ENCODE measurements at places on chromosomes 11 and 22.

DNA sequence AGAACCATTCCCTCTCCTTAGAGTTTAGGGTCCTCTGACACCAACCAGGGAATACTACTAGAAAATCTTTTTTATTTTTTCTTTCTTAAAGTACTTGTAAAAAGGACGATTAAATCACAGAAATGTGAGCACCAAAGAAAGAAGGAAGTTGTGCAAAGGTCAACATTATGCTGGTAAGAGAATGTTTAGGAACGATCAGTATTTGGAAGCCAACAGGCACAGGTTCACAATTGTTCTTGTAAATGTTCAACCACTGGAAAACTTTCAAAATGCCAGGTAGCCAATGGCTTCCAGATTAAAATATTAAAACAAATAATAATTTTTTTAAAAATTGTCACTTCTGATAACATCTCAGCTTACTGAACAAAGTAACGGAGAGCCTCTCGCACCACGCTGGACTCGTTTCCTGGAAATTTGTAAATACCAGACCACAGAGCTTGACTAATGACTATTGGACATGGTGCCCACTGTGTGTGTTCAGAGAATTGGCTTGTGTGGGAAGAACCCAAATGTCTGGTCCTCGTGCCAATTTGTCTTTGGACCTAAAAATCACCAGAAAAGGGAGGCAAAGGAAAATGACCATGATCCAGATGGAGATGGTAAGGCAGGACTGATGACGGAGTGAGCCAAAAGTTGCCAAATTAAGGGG, 20.8 kb downstream of the COMMD9 start:
- DNase-seq: no peak

DNA sequence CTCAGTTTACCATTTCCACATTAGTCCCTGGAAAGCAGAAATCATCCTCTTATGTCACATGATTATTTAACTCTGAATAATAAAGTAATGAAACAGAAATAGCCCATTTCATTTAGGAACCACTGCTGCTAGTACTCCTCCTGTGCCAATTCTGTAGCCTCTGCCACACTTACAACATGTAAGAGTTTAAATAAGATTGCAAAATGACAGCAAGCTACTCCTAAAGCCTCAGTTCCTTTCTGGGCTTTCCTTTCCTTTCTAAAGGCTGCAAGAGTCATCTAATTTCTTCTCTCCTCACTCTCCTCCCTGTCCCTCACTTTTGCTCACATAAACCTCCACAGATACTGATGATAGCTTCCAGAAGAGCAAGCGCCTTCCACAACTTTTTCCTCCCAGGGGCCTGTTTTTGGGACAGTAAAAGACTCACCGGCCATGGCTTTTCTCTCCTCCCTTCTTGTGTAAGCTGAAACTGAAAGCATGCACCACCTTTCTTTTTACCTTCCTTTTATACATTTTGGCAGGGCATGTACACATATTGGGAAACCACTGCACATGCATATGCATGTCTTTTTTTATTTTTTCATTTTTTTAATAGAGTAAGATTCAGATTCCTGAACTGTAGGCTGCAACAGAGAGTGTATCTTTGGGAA, 38.5 kb downstream of the CARD18 start:
- no peak for DNase-seq

DNA sequence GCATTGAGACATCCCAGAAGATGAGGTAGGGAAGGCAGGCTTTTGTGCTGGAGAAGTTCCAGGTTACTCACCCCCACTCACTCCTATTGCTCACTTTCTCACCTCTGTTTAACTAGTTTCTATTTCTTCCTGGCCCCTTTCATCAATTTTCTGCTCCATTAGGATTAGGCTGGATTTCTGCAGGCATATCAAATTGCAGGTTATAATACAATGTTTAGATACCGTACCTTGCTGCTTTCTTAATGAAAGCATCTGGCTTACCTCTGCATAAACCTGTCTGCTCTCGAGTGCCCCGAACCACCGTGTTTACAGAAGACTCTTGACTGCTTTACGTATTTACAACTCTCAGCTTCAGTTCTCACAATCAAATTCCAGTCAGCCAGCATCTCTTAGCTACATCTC, 173.7 kb downstream of the ADAMTS15 start:
- DNase-seq: no peak

GRCh38 chr11:42462558-42463310, 849.1 kb upstream of the API5 start:
- DNase-seq: no peak

DNA sequence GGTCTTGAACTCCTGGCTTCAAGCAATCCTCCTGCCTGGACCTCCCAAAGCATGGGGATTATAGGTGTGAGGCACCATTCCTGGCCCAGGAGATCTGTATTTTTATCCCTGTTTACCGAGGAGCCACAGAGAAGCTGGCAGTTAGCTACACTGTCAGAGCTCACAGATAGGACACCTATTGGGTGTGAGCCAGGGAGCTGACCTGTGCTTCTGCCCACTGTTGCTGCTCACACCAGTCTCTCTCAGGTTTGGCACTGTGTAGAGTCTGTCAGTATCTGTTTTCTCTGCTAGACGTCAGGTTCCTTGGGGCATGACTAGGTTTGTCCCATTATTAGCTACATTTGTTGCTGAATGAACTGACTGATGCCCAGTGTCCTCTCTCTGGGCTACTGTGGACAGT, 17.5 kb downstream of the PPP6R2 start:
- DNase-seq: no peak

DNA sequence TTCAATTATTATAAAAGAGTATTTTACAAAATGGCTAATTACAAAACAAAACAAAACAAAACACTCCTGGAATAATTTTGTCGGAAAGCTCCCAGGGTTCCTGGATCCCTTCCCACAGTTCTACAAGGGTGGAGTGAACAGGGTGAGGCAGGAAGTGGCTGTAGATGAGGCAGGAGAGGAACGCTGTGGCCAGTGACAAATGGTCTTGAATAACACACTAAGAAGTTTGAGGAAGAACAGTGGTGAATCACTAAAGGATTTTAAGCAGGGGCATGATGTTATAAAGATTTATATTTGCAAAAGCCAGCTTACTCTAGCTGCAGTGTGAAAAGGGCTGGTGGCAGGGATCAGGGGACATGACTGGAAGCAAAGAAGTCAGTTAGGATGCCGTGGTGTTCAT, 33.8 kb upstream of the APOA1 start:
- DNase-seq: no peak

DNA sequence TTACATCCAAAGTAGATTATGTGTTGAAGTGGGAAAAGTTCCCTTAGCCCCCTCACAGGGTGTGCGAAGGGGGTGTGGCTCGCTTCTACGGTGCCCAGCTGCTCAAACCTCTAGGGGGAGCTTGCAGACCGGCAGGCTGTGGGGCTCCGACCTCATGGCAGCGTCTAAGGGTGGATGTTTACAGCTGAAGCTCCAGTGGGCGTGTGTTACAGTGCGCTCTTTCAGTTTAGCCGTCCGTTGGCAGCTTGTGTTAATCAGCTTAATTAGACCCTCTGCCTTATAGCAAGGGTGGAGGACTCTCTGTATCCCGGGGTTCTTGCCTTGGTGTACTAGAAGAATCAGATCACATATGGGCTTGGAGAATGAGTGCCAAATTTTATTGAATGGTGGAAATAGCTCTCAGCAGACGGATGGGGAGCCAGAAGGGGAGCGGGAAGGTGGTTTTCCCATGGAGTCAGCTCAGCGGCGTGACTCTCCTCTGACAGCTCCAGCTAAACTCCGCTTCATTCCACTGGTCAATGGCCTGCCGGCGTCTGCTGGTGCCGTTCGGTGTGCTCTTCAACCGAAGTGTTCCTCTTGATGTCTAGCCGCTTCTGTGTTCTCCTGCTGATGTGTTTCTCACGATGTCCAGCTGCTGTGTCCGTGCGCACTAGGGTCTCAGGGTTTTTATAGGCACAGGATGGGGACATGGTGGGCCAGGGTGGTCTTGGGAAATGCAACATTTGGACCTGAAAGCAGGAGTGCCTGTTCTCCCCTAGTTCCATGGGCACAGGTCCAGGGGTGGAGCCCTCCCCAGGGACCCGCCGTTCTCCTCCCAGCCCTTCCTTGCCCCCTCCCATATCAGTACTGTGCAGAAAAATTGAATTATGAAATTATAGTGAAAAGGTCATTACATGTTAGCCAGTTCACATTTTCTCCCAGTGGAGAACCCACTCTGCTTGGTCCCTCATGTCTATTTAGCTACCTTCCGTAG, 28.6 kb upstream of the OR10G7 start:
- no peak for DNase-seq

- no peak for DNase-seq
Measured at GRCh38 chr11:120125509-120125908, 12.4 kb downstream of the TRIM29 start.

- no peak for DNase-seq
Measured at GRCh38 chr11:83023410-83023809, 48.3 kb downstream of the RAB30 start.

- DNase-seq: no peak
Measured at GRCh38 chr11:72918851-72919250, 104.6 kb downstream of the ATG16L2 start.

DNA sequence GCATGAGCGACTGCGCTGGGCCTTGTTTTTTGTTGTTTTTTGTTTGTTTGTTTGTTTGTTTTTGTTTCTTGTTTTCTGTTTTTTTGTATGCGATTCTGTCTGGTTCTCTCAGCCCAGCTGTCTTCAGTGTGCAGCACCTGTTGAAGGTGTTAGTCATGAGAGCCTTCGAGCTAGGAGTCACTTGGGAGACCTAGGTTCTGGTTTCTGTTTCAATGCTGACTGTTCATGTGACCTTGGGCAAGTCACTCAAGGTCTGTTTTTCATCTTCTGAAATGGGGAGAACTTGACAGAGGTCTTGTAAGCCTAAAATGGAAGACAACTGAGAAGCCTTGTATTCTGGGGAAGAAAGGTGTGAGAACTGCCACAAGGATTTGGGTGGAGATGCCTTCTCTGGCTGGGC, 1.8 kb downstream of the DCPS start:
- no peak for DNase-seq

GRCh38 chr22:37413546-37413945, 13.7 kb downstream of the ELFN2 start:
- DNase-seq: no peak

DNA sequence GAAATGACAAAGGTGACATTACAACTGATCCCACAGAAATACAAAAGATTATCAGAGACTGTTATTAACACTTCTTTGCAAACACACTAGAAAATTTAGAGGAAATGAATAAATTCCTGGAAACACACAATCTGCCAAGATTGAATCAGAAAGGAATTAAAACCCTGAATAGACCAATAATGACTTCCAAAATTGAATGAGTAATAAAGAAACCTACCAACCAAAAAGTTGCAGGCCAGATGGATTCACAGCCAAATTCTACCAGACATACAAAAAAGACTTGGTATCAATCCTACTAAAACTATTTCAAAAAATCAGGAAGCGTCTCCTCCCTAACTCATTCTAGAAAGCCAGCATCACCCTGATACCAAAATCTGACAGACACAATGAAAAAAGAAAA, 17.2 kb downstream of the RAB38 start:
- no peak for DNase-seq

DNA sequence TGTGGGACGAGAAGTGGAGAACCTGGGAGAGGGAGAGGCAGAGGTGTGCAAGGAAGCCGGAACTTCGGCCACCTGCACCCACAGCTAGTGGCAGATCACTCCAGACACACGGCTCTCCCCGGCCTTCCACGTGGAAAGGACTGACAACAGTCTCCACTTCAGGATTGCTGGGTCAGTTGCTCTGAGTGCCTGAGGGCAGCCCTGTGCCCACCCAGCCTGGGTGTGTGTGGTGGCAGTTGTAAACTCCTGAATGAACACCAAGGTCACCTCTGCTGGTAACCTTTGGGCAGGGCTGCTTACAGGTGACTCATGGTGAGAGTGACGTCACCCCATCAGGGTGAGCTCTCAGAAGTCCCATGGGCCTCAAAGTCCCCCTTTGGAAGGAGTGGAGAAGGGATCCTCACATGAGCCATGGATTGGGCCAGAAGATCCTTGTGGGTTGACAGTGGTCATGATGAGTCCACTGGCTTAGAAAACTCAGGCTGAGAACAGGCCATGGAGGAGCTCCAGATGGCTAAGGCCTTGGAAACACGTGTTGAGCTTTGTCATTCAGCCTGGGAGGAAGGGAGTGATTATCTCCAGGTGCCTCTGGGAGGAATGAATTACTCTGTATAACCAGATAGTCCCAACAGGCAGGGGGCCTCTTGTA, 71.3 kb downstream of the BCR start:
- no peak for DNase-seq

- DNase-seq: no peak
Measured at GRCh38 chr22:49770547-49771265, 57.0 kb downstream of the BRD1 start.

GRCh38 chr11:115304774-115305472, 199.3 kb downstream of the CADM1 start:
- DNase-seq: no peak

GRCh38 chr11:122656073-122656630, 630 bp downstream of the UBASH3B start:
- DNase-seq: peak; percentile 18

GRCh38 chr11:5983443-5983842, 3.3 kb downstream of the OR52L1 start:
- no peak for DNase-seq

- DNase-seq: no peak
Measured at GRCh38 chr11:85089654-85090053, 537.5 kb downstream of the DLG2 start.

- peak; percentile 13 for DNase-seq
Measured at GRCh38 chr11:71927820-71928736, at the start of gene XNDC1N. XNDC1N (minus strand) TSS chr11:71928594; CDS start chr11:71923353, 5,241 bp downstream.

GRCh38 chr11:70067591-70068341, 10.4 kb upstream of the ANO1 start:
- no peak for DNase-seq

DNA sequence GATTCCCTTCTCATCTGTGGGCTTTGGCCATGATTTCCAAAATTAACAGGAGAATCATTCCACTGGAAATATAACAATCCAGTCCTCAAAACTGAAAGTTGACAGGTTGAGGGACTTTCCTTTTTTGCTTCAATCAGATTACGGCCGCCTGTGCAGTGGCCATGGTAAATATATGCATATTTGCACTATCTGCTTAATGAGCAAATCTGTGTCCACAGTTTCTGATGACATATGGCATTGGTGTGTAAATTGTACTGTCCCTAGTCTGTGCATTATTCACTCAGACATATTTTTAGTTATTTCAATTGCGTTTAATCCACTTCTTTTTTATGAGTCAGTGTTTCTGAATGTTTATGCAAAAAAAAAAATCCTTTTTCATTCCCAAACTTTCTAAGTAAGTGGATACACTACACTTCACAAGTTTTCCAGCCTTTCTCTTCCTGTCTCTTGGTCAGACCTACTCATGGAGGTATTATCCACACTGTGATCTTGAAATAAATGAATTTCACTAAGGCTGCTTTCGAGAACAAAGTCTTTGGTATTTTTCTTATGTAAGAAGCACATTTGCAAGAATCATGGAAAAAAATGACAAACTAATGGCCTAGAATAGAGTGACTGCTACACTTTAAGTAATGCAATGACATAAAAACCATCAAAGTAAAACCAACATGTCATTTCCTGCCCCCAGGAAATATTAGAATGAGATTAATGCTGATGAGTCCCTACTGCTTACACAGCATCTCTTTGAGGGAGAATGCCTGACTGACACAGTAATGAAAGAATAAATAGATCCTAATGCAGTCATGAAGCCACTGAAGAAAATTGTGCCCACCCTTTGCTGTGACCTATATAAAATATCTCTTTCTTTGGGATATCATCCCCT, 76.4 kb upstream of the MTNR1B start:
- no peak for DNase-seq

- DNase-seq: no peak
Measured at GRCh38 chr11:35057926-35058668, 80.9 kb upstream of the CD44 start.
